ENCODE measurements at places on chromosomes 13 and 19. TPM values are rescaled to one million over a fixed set of nuclear protein-coding genes. Genes with fewer than 3 reads are reported as not detected.

DNA sequence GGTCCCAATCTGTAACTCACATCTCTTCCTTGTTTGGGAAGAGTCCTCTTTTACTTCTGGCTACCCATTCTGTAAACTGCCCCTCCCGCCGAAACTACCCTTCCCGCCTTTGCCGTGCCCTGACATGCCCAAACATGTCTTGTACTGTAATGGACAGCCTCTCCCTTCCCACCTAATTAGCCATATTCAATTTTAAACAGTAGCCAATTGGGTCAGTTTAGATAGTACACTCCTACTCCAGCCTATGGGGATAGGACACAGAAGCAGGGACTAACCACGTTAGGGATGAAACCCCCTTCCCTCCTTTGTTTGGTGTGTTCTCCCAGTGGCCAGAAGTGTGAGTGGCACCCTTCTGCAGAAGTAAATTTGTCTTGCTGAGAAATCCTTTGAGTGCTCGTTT, 34.2 kb downstream of the SACS start:
- no peak overlapping the region for H3K27ac ChIP-seq
- no peak for DNase-seq
- H3K27me3 ChIP-seq, result no peaks in the 10 kb centered on the region
- no peaks in the 10 kb centered on the region for H3K4me1 ChIP-seq
- no peak overlapping the region for H3K4me3 ChIP-seq

The IRGQ gene
- total RNA-seq, result 24.6 TPM

GRCh38 chr19:4688587-4688986, 18.4 kb upstream of the MYDGF start:
- no peak overlapping the region for H3K4me3 ChIP-seq
- no peak for DNase-seq
- H3K36me3 ChIP-seq, result peaks cover 28% of the 10 kb centered on the region
- H3K27ac ChIP-seq, result no peak overlapping the region

DNA sequence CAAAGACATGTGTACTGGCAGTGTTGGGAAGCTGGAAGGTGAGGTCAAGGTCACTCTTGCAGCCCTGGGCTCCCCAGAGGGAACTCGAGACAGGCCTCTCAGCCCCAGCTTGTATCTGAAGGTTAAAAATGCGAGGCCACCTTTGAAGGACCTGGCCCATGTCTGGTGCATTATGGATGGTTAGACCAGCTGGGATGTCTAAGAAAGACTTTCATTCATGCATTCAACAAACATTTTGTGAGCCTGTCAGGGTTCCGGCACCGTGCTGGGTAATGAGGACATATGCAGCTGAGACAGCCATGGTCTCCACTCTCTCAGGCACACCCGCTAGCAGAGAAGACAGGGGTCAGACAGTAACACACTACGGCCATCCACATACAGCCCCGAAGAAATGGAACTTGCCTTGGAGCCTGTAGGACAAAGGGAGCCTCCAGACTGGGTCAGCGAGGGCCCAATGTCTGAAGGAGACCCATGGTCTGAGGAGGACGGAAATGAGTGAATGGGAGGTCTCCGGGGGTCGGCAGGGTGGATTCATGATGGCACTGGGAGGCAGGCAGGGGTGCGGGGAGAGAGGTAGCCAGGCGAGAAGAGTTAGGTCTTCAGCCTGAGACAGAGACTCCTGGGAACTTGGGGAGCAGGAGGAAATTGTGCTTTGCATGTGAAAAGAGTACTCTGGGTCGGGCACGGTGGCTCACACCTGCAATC, 19.0 kb downstream of the VSTM2B start:
- no peaks in the 10 kb centered on the region for H3K36me3 ChIP-seq
- H3K4me1 ChIP-seq, result peaks cover 9% of the 10 kb centered on the region
- DNase-seq, result no peak
- peaks cover 4% of the 10 kb centered on the region for H3K27me3 ChIP-seq

The PRR12 gene
- total RNA-seq, result 6.1 TPM

DNA sequence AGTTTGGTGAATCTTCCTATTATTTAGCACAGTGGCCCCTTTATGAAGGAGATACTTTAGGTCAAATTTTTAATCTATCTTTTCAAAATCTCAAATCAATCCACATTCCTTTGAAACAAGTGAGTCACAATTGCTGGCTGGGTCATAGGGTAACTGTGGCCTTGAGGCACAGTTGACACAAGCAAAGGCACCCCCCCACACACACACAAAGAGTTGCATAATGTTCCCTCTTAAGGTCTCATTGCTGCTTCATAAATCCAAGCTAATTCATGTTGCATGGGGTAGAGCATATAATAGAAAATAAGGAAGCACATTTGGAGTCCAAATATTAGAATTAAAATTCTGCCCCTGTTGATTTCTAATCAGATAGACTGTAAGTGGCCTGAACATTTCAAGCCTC, 171.5 kb downstream of the DLEU7 start:
- no peak overlapping the region for H3K27ac ChIP-seq
- H3K27me3 ChIP-seq, result no peaks in the 10 kb centered on the region
- no peak overlapping the region for H3K4me3 ChIP-seq
- no peak for DNase-seq
- H3K36me3 ChIP-seq, result no peaks in the 10 kb centered on the region

Measured in SJCRH30 (cell line).